ENCODE measurements at places on chromosomes 16 and 17.

- DNase-seq, result no peak
These were observed 28.1 kb upstream of the CFAP20 start for GRCh38 chr16:58157239-58157638.

DNA sequence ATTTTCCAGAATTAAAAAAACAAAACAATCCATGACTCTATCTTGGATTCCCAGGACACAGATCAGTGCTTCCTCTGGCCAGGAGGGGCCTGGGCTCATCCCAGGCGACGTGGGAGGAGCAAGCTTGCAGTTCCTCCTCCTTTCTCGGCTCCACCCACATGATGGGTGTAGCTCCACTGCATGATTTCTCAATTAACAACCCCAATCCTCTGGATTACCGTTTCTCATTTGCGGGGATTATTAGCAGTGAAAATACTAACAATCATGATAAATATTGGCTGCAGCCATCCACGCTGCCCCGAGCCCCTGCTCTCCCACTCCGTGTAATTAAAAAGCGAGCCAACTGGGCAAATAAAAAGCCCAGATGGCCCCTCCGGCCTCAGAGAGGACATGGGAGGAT, 46.4 kb upstream of the SDK2 start:
- no peak for DNase-seq

GRCh38 chr16:67336116-67336515, 9.5 kb downstream of the LRRC36 start:
- DNase-seq, result no peak

DNA sequence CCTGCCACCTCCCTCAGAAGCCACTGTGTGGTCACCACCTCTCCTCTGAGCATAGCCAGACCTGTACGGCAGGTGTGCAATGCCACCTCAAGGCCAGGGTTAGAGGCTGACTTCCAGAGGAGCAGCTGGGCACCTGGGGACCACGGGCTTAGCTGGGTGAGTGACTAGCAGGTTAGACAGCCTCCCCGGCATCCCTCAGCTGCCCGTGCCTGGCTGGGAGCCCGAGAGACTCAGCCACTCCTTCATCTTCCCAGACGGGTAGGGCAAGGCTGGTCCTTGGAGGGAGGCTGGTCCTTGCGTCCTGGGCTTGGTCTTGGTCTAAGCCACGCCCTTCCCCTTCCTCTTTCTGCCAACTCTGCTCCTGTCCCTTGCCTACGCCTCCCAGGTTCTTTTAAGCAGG, 7.8 kb downstream of the CRHR1 start:
- DNase-seq, result no peak

DNA sequence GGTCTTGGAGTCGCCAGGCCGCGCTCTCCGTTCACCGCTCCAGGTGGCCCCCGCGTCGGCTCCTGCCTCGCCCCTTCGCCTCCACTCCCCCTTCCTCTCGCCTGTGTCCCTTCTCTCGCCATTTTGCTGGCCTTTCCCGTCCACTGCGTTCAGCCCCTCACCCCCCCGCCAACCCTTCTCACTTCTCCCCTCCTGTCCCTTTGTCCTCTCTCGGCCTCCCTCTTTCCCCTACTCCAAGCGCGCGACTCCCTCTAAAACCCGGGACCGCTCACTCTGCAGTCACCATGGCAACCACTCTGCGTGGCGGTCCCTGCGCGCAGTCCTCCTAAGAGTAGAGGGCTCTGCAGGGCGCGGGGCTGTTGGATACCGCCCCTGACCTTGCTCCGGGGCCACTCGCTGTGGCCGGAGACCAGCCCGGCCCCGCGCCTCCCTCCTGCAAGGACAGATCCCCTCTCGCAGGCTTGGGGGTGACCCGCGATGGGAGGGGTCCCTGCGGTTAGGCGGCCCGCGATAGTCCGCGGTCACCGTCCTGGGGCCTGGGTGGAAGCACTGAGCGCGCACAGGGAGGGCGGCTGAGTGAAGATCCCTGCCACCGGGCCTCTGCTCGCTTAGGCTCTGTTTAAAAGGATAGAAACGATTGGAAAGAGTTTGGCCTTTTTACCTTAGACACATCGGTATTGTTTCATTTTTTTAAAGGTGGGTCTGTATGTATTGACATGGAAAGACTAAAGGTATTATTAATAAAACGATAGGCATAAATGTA, 454 bp downstream of the CCDC40 start:
- DNase-seq, result no peak

DNA sequence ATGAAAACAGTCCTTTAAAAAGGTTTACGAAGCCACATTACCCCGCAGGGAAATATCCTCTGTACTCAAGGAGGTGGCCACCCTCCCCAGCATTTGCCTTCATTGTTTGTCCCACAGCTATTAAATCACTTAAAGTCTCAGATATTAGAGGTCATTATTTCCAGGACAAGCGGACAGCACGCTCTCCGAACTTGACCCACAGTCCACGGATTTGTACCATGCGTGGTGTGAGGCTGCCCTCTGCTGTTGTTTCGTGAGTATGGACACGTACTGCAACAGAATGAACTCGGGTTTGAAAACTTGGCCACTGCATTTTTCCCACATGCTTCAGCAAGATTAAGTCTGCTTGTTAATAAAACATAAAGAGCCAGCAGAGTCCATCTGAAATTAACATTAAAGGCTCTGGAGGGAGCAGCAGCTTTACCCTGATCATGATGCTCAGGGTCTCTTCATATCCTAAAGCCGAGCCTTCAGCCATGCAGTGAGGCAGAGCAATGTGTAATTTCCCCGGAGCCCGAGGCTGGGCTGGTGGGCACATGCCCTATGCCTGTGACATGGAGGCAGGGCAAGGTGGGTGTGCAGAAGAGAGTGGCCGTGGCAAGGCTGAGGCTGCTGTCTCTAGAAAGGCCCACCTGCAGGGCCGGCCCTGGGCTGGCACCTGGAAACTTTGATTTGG, 19.7 kb downstream of the MEAK7 start:
- no peak for DNase-seq

GRCh38 chr16:6722786-6723185, 609.9 kb upstream of the RBFOX1 start:
- no peak for DNase-seq

DNA sequence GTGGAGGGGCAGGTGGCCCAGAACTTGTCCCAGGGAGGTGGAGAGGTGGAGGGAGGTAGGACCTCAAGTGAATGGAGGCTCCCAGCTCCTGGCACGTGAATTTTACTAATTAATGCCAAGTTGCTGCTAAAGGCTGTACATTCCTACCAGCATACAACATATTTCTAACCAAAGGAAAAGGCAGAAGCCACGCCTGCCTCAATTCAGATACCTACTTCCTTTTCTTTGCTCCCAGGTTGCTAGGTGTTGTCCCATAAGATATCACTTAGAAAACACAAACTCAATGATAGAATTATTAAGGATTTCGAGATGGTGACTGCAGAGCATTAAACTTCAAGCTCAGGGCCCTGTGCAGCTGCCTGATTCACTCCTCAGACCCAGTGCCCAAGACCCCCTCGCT, 20.5 kb upstream of the SMPD3 start:
- DNase-seq, result no peak

DNA sequence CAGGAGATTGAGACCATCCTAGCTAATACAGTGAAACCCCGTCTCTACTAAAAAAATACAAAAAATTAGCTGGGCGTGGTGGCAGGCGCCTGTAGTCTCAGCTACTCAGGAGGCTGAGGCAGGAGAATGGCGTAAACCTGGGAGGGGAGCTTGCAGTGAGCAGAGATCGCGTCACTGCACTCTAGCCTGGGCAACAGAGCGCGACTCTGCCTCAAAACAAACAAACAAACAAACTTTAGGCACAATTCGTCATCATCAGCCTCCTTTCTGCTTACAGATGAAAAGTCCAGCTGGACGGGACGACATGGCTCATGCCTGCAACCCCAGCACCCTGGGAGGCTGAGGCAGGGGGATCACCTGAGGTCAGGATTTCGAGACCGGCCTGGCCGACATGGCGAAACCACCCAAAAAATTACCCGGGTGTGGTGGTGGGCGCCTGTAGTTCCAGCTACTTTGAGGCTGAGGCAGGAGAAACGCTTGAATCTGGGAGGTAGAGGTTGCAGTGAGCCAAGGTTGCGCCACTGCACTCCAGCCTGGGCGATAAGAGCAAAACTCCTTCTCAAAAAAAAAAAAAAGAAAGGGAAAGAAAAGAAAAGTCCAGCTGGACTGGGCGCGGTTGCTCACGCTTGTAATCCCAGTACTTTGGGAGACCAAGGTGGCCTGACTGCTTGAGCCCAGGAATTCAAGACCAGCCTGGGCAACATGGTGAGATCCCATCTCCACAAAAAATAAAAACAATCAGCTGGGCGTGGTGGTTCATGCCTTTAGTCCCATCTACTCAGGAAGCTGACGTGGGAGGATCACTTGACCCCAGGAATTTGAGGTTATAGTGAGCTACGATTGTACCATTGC, 1.5 kb upstream of the SPIRE2 start:
- no peak for DNase-seq

GRCh38 chr17:66833201-66833600, 1.7 kb upstream of the CACNG5 start:
- no peak for DNase-seq

GRCh38 chr16:56320056-56320455, 105.3 kb downstream of the AMFR start:
- DNase-seq, result no peak

DNA sequence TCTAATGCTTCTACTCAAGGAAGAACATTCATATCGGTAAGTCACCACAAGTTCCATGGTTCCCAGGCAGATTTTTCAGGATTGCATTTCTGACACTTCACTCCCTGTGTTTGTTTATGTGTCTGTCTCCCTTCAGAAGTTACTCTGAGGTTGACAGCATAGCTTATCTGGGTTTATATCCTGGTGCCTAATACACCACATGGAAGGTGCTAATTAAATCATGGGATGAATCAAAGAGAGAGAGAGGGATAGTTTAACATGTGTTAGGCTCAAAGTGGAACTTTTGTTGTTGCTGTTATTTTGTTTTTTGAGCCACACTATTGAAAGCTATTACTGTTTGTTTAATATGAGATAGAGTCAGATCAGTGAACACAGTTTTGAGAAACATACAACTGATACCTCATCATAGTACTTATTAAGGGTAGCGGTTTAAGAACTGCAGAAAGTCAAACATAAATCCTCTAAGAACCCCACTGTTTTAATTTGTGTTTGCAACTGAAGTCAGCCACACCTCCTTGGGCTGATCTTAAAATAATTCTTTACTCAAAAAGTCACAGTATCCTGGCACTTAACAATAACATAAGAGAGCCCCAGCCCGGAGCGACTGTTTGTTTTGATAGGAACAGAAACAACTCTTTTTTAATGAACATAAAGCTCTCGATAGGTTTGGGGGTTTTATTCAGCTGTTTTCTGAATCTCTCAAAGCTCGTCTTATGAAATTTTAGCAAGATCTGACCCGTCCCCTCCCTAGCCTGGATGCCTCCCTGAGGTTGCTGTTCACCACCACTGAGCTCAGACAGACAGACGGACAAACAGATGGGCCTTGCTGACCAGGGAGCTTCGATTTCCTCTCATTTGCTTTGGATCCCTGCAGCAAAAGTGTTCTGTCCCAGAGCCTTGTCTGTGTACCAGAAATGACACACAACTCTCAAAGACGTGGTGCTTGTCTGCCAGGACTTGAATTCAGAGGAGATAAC, 98.3 kb upstream of the MYOCD start:
- no peak for DNase-seq

- DNase-seq, result no peak
These were observed 43.1 kb downstream of the MRM3 start for GRCh38 chr17:825216-825615.

DNA sequence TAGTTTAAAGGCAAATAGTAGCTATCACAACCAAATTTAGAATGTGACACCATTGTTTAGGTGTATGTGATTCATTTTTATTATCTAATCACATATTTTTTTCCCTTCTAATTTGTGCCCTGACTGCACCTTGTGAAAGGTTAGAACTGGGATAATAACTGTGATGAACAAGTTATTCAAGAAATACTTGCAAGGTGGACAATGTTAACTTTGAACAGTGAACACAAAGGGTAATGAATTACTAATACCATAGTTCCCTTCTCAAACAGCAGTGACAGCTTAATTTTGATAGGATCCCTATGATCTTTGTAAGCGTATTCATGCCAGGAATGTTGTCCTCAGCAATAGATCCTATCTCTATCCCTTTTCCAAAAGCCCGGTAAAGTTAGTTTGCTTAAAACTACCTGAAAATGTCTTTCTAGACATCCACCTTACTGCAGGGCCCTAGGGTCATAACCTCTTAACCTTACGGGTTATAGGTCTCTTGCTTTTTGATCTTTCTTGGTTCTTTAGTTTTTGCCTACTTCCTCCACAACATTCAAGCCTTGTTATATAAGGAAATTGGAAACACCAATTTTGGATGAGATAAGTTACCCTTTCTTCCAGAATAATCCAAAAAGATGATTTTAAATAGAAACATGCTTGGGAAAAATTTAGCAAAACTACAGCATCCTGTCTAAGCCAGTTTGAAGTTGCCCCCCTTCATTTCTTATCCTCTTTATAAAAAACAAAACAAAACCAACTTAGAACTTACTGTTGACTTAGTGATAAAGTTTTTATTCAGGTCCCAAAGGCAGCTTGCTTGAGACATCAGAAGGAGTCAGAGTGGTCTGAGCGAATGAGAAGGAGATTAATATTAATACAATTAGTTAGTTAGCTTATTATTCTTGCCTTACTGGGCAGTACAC, 200.0 kb upstream of the TBX2 start:
- DNase-seq, result no peak

DNA sequence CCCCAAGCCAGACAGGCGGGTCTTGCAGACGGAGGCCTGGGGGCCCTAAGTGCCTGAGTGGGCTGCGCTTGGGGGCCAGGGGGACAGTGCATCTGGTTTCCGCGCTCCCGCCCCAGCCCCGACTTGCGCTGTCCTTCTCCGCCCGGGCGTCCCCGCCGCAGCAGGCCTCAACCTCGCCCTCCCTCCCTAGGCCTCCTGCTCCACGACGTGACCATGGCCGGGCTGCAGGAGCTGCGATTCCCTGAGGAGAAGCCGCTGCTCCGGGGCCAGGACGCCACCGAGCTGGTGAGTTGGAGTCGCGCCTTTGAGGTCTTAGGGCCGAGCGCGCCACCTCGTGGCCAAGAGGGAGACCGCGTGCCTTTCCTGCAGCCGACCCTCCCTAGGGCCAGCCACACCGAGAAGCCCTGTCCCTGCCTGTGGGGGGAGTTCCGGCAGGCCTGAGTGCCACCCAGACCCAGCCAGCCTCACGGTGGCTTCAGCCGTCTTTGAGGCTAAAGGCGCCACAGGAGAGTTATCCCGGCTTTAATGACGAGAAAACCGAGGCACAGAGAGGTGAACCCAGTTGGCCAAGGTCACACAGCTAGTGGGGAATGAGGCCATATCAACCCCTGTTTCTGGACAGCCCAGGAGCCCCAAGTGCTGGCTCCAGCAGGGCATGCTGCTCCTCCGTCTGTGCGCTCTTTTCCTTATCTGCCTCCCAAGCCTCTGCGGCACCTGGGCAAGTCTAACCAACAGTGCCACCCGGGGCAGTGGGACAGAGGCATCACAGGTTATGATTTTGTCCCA, 12.2 kb upstream of the NDRG4 start:
- peak; percentile 54 for DNase-seq

DNA sequence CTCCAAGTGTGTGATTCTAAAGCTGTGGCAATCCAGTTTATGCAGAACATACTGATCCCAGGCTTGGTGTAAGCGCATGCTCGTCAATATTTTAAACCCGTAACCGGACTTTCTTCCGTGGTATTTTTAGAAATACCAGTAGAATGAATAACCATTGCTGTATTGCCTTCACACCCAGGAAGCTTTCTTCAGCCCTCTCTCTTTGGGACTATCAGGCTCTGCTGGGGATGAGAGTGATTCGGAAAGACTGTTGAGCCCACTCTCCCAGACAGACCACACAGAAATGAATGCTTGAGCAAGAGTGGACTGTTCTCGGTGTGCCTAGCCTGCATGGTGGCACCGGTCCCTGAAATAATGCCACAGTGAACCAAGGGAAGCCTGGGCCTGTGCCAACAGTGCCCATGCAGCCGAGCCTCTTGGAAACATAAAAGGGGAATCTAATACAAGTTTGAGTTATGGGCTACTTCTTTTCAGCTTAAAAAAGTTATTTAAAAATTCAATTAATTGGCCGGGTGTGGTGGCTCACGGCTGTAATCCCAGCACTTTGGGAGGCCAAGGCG, 89.9 kb upstream of the ELAC2 start:
- no peak for DNase-seq
